ENCODE measurements at places on chromosomes 7 and 10. TPM values are rescaled to one million over a fixed set of nuclear protein-coding genes. Genes with fewer than 3 reads are reported as not detected.

Gene CASP2
- total RNA-seq: 7.6 TPM

Gene SPAM1
- total RNA-seq: not detected

Gene MRC1
- 0.36 TPM for total RNA-seq

Gene PSD
- 0.72 TPM for total RNA-seq

Gene LRRTM3
- total RNA-seq: not detected

Gene GIMAP1
- not detected for total RNA-seq

Gene UCMA
- total RNA-seq: not detected

Gene SPAG6
- not detected for total RNA-seq

Gene CDNF
- 1.8 TPM for total RNA-seq

GRCh38 chr10:88974446-88975376 lies 15.9 kb upstream of the FAS start:
- DNase-seq: no peak

- DNase-seq: no peak
Observed at GRCh38 chr7:51019891-51020870, 237.5 kb upstream of the GRB10 start.

GRCh38 chr7:149296368-149296767 lies 34.4 kb downstream of the ZNF783 start:
- peak; percentile 42 for DNase-seq

- no peak for DNase-seq
Observed at GRCh38 chr10:76049581-76050290, 618.3 kb downstream of the LRMDA start.

- DNase-seq: no peak
Observed at GRCh38 chr7:45007571-45008328, 7.7 kb downstream of the CCM2 start.

DNA sequence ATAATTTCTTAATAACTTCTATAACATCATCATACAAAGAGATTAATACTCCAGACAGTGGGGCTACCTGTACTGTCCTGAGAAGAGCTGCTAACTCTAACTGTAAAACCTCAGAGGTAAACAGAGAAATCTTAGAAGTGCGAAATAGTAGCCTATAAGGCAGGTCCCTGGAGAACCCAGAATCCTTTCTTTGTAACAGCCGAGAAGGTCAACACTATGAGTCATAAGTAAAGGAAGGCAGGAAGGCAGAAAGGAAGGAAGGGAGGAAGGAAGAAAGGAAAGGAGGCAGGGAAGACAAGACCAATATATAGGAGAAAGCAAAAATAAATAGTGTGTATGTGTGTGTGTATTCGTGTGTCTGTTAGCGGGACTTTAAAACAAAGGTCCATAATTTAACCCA lies 540.6 kb downstream of the ZWINT start:
- DNase-seq: no peak

DNA sequence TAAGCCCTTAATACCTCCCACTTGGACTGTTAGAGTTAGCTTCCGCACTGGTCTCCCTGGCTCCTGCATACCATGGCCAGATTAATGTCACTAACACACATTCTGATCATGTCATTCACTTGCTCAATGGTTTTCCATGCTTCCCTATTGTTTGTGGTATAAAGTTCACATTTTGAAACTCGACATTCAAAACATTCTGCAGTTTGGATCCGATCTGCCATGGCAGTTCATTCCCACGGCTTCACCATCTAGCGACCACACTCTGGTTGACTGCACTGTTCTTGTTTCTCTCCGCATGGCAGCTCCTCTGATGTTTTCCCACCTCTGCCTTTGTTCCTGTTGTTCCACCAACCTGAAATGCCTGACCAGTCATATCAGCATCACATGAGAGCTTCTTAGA lies 87.4 kb upstream of the WAC start:
- no peak for DNase-seq

GRCh38 chr7:151261529-151261928 lies 13.0 kb upstream of the SMARCD3 start:
- peak; percentile 76 for DNase-seq

GRCh38 chr10:1451941-1452340 lies 285.4 kb downstream of the ADARB2 start:
- no peak for DNase-seq

DNA sequence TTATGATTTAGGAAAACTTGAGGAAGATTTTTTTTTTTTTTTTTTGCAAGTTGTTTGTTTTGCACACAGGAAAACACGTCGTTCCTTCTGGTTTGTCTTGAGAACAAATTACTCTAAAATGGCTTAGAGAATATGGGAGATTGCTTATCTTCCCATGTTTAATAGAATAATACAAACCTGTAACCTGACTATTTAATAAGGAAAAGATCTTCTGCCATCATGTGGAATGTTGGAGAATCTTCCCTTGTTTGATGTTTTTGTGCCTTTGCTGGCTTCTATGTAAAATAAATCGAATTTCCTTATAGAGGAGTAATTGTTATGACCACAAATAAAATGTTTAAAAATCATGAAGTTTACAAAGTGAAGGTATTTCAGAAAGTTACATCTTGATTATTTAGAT lies 818.8 kb downstream of the GATA3 start:
- no peak for DNase-seq

DNA sequence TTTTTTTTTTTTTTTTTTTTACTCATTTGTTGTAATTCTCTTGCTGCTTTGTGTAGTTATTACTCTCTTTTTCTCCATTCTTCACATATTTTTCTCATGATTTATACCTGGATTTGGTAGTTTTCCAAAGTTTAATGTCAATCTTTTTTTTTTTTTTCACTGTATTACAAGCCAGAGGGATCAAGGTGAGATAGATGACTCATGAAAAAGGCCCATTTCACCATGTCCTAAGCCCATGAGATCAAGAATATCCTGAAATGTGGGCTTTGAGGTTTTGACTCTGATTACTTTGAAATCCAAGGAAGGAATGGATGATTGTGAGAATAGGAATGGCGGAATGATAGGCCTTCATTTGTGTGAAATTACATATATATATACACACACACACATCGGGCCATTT lies 31.1 kb downstream of the TAX1BP1 start:
- no peak for DNase-seq

DNA sequence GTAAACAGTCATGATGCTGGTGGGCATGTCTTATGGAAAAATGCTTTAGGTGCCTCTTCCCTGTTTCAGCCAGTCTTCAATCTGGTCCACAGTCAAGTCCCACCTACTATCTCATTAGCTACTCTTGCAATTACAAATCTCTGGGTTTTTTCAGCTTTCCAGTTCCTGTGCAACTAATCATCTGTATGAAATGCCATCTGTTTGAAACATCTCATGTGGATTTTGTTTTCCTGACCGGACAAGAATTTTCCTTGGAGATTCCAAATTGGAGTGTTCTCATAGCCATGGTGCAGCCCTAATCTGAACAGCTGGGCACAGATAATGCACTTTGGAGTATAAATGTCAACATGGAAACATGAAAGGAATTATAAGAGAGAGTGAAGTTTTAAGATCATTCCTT lies 41.3 kb upstream of the CALN1 start:
- DNase-seq: no peak

DNA sequence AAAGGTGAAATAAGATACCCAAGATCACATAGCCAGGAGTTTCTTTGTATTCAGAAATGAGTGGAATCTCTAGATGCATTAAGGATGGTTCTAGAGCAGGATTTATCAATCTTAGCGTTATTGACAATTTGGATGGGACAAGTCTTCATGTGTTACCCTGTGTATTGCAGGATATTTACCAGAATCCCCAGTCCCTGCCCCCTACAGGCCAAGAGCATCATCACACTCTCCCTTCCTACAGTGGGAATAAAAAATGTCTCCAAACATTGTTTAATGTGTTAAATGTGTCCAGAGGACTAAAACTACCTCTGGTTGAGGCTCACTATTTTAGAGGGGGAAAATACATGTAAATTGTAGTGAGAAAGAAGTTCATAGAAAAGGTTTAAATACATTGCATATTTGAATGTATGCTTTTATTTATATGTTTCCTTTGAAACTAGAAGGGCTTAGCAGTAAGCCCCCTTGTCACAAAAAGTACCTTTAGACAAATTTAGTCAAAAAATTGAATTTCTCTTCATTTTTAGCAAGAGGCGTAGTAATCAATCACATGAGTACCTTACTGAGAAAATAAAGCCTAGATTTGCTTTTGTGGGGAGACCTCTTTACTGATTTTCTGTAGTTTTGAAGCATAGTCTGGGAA lies 141.2 kb downstream of the MLLT10 start:
- peak; percentile 25 for DNase-seq

GRCh38 chr10:124590216-124591122 lies 128.8 kb downstream of the LHPP start:
- DNase-seq: peak; percentile 82

DNA sequence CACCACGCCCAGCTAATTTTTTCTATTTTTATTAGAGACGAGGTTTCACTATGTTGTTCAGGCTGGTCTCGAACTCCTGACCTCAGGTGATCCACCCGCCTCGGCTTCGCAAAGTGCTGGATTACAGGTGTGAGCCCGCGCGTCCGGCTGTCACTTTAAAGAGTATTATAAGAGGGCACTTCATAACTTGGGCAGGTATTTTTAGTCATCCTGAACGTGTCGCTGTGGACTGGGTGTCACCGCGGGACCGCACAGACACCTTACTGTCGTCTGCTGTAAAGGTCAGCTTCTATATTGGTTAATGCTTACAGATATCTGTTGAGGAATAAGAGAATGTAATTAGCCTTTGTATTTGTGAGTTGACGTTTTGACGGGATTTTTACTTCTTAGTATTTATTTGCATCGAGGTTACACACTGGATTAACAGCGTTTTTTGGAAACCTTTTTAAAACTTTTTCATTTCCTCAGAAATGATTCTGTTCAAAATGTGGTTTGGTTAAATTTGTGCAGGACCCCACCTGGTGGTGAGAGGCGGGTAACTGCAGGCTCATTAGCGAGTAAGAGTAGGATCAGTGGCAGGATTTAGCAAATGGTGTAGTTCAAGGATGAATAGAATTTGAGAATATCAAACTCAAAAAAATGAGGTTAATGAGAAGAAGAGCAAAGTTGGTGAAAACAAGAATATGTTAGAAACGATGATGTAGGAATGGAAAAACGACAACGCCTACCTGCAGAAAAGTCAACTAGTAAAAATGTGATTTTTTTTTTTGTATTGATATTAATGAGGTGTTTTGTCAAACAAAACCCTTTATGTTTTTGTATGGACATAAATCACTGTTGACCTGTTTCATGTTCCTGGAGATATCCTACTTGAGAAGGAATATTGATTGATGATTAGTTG lies 3.2 kb downstream of the DNAJB6 start:
- peak; percentile 97 for DNase-seq

GRCh38 chr7:130939321-130940095 lies 205.5 kb upstream of the KLF14 start:
- DNase-seq: no peak

- no peak for DNase-seq
Observed at GRCh38 chr10:84593506-84593905, 265.1 kb downstream of the CCSER2 start.

- peak; percentile 79 for DNase-seq
Observed at GRCh38 chr7:510782-511281, 8.8 kb downstream of the PDGFA start.

DNA sequence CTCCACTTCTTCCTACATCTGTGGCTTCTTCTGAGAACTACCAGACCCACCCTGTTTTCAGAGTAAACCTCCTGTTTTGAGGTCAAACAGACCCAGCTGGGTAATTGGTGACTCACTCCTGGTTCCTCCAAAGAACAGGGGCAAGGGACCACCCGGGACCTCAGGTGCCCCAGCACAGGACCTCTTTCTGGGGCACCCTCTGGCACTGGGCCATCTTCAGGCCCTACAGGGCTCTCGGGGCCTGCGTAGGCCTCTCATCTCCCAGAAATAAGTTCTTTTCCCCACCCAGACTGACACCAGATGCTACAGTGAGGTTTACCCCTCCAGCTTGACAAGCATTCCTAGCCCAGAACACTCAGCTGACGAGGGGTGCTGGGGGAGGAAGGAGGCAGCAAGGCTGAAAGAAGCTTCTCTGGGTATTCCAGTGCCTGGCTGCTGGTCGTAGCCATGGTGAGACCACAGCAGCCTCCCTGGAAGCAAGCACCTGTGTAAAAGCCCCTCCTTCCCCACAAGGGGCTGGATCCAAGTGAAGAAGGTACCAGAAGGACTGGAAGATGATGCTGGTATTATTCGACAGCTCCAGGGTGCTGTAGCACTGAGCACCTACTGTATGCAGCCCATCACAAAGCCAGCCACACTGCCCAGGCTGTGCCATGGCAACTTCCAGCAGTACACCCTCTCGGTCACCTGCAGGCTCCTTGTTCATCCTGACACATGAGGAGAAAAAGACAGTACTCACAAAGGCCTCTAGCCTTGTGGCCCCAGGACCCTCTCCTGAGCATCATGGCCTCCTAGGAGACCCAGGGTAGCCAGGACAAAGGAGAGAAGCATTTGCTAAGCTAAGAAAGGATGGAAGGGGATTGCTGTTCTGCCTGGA lies 47.4 kb downstream of the ALOX5 start:
- no peak for DNase-seq

DNA sequence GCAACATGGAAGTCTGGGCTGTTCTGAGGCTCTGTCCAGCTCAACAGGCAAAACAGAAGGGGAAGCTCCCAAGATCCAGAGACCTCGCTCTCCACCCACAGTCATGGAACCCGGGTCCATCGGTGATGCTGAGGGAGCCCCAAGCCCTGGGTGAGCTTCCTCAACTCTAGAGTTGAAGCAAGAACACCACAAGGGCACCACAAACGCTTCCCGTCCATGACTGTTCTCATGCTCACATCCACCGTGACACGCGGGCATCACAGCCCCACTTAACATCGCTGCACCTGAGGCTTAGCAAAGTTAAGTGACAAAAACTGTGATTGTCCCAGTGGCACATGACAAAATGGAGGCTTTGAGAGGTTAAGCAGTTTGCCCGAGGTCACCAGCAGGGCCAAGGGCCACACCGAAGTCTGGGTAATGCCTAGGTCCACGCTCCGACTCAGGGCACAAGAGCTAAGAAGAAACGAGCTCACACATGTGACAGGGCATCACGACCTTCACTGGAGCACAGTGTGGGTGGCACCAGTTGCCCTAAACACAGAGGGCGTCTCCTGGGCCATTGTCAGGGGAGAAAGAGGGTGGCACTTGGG lies 110.6 kb downstream of the OAT start:
- DNase-seq: peak; percentile 44

- DNase-seq: no peak
Observed at GRCh38 chr10:101655570-101655969, 39.4 kb downstream of the FBXW4 start.

- DNase-seq: no peak
Observed at GRCh38 chr7:133755901-133756300, 371.2 kb upstream of the LRGUK start.
